Brain microvascular endothelial cell (primary cell): ENCODE measurements at places on chromosomes 6 and 20.

- DNase-seq: no peak
These were observed 23.6 kb downstream of the STMND1 start for GRCh38 chr6:17125407-17125806.

- no peak for DNase-seq
These were observed 66.2 kb upstream of the SLC22A1 start for GRCh38 chr6:160055378-160055777.

- peak; percentile 21 for DNase-seq
These were observed 56.5 kb upstream of the CCN2 start for GRCh38 chr6:132007474-132008190.

GRCh38 chr6:147207351-147207750 is 3.1 kb downstream of the STXBP5 start:
- DNase-seq: no peak

DNA sequence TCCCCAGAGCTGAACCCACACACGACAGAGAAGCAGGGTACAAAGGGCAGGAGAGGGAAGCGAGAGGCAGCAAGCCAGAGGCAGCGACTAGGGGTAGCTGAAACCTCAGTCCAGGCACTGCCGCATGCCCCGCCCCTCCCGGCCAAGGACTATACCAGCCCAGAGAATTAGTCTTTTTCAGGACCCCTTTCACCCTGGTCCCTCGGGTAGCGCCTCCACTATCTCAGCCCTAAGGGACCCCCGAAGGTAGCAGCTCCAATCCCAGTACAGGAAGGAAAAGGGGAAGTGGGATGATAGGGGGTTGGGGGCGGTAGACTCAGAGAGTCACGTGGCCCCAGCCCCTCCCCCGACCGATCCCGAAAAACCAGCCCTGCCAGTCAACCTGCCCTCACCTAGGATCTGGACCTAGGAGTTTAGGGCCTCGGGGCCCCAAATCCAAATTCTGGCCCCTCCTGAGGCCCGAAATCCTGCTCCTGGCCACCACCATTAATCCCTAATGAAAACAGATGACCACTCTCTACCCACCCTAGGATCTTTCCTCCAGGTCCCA is 1.3 kb downstream of the RGL2 start:
- no peak for DNase-seq
